ENCODE measurements at places on chromosomes 12 and 14.

DNA sequence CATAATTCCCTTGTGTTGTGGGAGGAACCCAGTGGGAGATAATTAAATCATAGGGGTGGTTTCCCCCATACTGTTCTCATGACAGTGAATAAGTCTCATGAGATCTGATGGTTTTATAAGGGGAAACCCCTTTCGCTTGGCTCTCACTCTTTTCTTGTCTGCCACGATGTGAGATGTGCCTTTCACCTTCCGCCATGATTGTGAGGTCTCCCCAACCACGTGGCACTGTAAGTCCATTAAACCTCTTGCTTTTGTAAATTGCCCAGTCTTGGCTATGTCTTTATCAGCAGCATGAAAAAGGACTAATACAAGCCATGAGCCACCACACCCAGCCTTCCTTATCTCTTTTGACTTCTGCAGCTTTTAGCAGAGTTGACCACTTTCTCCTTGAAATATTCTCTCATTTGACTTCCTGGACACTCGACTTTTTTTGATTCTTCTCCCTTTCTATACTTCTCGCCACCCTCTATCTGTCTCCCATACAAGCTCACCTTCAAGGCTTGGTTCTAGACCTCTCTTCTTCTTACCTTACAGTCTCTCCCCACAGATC, 2.3 kb downstream of the MTERF2 start:
- DNase-seq, result no peak

GRCh38 chr12:3809357-3810015, 56.6 kb upstream of the CRACR2A start:
- DNase-seq, result no peak

DNA sequence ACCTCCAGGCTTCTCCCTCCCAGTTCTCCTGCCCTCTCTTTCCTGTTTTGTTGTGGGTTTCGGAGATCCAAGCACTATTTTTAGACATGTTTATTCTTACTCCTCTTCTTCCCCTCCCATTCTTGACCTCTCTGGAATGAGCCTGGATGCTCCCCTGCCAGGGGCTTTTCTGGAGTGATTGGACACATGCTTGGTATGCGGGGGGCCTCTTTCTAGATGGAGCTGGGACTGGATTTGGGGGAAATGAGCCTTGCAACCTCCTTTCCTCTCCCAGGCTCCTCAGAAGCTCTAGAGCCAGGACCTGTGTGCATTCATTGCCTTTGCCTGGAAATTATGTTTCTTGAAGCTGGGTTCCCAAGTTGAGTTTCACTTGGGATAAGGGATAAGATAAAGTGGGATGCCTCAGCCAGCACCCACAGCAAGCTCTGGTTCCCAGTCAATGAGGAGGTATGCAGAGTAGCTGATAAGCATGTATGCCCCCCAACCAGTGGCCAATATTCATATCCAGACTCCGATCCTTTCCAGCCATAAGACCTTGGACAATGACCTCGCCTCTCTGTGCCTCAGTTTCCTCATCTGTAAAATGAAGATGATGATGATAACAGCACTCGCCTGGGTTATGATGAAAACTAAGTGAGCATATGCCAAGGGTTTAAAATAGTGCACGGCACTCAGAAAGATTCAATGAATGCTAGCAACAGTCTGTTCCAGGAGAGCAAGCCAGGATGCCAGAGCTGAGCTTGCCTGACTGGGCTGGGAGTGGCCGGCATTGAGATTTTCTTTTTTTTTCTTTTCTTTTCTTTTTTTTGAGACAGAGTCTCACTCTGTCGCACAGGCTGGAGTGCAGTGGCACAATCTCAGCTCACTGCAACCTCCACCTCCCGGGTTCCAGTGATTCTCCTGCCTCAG, 97.8 kb downstream of the SCARB1 start:
- DNase-seq, result no peak

DNA sequence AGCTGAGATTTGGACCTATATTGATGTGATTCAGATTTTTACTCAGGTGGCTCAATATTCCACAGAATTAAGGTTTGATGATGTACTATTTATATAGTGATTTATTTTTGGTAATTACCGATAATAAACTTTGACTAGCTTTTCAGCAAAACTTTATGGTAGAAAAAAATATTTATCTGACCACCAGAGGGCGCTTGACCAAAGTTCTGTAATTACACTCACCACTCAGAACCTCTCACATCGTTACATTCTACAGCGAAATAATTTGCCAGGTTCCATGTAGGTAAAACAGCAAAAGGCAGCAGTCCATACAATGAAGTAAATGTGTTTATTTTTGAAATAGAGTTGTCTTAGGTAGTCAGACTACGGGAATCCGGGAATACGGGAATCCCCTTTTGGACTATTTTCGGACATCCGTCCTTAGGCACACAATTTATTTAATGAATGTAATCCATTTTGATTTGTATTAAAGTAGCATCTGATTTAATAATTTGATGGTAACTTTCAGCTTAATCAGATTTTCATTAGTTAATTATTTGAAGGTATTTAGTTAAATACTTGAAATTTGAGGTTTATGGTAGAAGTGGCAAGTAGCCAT, 143.0 kb upstream of the DDHD1 start:
- DNase-seq, result no peak
